ENCODE measurements at places on chromosomes 4 and X. TPM values are rescaled to one million over a fixed set of nuclear protein-coding genes. Genes with fewer than 3 reads are reported as not detected.
A peak's percentile ranks its signal among the peaks of the same experiment; 100 is the strongest.

The SLC6A8 gene
- 0.42 TPM for total RNA-seq

DNA sequence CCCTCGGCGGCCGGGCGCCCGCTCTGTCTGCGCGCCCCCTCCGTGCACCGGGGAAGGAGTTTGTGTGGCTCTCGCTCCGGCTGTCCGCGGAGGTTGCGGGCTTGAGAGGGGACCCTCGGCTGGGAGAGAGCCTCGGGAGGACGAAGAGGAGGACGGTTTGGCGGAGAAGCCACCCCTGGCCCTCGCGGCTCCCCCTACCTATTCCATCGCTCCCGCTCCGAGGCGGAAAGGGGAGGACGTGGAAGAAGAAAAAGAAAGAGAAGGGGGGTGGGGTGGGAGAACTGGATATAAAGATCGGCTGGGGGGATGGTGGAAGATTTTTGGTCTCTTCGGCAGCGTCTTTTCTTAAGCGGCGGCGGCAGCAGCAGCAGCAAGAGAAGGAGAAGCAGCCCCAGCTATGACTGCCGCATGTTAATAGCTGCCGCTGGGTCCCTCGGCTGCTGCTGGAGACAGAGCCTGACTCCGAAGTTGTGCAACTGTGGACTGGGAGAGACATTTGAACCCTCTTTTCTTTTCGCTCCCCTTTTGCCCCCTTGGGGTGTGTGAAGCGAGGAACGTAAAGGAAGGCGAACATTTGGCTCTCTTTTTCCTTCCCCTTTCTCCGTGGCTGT is 895 bp downstream of the ADGRL3 start:
- H3K4me1 ChIP-seq, result no peaks in the 10 kb centered on the region
- no peak overlapping the region for H3K27ac ChIP-seq
- no peak for DNase-seq
- H3K36me3 ChIP-seq, result no peaks in the 10 kb centered on the region
- H3K4me3 ChIP-seq, result no peak overlapping the region
- peaks cover 25% of the 10 kb centered on the region for H3K27me3 ChIP-seq

- no peaks in the 10 kb centered on the region for H3K36me3 ChIP-seq
- H3K27ac ChIP-seq, result no peak overlapping the region
- no peaks in the 10 kb centered on the region for H3K27me3 ChIP-seq
- no peak overlapping the region for H3K4me3 ChIP-seq
Observed at GRCh38 chr4:84901173-84901572, 65.3 kb downstream of the WDFY3 start.

DNA sequence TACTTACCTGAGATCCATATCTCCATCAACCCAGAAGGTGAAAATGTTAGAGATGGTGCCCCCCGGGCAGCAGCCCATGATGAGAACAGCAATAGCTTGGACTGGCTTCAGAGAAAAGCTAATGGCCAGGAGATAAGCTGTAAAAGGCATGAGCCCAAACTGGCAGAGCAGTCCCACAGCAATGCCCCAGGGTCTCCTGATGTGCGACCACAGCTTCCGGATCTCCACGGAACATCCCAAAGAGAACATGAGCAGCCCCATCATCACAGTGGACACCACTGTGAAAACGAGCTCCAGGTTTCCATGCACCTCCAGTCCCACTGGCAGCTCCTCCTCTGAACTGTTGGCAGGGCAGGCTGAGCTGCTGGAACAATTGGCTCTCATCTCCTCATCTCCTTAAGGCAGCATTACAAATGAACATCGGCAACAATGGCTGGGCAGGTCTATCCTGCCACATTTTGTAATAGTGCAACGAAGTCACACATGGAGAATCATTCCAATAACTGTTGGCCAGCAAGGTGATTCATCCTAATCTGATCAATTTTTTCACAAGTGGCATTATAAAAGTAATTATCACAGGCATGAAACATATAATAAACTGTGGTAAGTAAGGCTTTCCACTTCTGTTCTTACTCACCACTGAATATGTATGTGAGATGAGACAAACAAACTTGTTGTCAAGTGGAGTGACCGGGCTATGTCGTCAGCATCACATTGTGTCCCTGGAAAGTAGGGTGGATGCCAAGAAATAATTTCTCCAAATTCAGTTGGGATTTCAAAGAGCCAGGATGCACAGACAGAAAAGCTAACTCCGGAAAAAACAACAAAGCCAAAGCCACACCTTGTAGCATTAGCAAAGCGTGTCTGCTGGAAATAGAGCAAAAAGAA is at the start of gene SLC10A6:
Gene SLC10A6, minus strand, starts transcription at position 653 of the 888 bp plus-strand sequence. Its CDS starts 269 bp downstream, at position 384.
- H3K27ac ChIP-seq, result no peak within 1 kb of the TSS
- no peaks in the 10 kb centered on the region for H3K36me3 ChIP-seq
- H3K4me1 ChIP-seq, result no peaks in the 10 kb centered on the region
- no peak for DNase-seq
- peaks cover 7% of the 10 kb centered on the region for H3K27me3 ChIP-seq
- H3K4me3 ChIP-seq, result no peak within 1 kb of the TSS

DNA sequence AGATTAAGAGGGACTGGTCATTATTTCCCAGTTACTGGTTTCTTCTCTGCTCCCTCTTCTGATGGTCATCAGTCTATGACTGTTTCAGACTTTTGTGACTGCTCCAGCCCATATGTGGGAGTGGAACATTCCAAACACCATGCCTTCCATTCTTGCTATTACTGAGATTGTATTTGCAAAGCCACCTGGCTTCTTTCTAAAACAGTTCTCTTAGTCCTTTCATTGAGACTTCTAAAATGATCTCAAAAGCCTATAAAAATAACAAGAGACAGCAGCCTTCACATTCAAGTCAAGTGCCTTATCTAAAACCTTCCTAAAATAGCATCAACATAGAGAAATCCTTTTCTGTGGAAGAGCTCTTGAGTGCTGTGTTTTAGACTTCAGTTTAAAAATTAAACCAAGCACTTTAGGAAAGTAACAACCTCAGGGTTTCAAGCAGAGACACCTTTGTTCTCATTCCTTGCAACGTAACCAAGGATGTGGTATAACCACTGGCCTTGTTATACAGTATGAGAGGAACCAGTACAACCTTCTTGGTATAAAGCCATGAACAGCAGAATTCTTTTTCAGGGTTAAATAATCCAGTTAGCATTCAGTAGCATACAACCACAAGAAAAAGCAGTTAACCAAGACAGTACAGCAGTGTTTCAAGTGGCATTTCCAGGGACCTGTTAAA is 97.1 kb downstream of the NFKB1 start:
- H3K4me3 ChIP-seq, result no peak overlapping the region
- H3K4me1 ChIP-seq, result peaks cover 36% of the 10 kb centered on the region
- peaks cover 73% of the 10 kb centered on the region for H3K36me3 ChIP-seq
- H3K27me3 ChIP-seq, result no peaks in the 10 kb centered on the region
- DNase-seq, result peak; percentile 86

DNA sequence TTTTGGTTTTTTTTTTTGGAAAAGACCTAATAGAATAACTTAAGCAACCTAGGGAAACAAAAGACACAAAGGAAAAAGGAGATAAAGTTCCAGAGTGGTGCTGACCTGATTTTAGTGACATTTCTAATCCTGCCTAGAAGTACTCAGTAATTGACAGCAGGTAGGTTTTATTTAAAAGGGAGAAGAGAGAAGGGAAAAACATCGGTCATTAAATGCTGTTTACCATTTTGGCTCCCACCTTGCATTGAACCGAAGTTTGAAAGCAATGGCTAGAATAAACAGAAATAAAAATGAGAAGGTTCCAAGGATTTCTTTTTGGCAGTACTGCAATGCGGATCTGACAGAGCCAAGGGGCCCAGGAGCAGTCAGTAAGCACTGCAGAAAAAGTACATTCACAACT is 115.8 kb upstream of the MAOA start:
- no peaks in the 10 kb centered on the region for H3K27me3 ChIP-seq
- H3K4me1 ChIP-seq, result no peaks in the 10 kb centered on the region
- no peak overlapping the region for H3K27ac ChIP-seq
- no peak for DNase-seq

GRCh38 chr4:25845841-25846653 is 16.7 kb downstream of the SEL1L3 start:
- H3K4me1 ChIP-seq, result peaks cover 25% of the 10 kb centered on the region
- DNase-seq, result no peak
- no peak overlapping the region for H3K27ac ChIP-seq
- peaks cover 32% of the 10 kb centered on the region for H3K36me3 ChIP-seq
- H3K4me3 ChIP-seq, result no peak overlapping the region

GRCh38 chr4:153582954-153583702 is 101.0 kb upstream of the TLR2 start:
- peaks cover 76% of the 10 kb centered on the region for H3K36me3 ChIP-seq
- DNase-seq, result no peak
- H3K27ac ChIP-seq, result no peak overlapping the region

GRCh38 chrX:8520791-8521190 is 56.2 kb downstream of the VCX3B start:
- no peak overlapping the region for H3K4me3 ChIP-seq
- H3K27me3 ChIP-seq, result no peaks in the 10 kb centered on the region
- H3K4me1 ChIP-seq, result no peaks in the 10 kb centered on the region
- DNase-seq, result no peak

GRCh38 chrX:50615570-50616158 is 145.0 kb upstream of the DGKK start:
- H3K4me3 ChIP-seq, result no peak overlapping the region
- no peak for DNase-seq
- H3K4me1 ChIP-seq, result no peaks in the 10 kb centered on the region
- H3K27me3 ChIP-seq, result no peaks in the 10 kb centered on the region
- H3K36me3 ChIP-seq, result no peaks in the 10 kb centered on the region
- no peak overlapping the region for H3K27ac ChIP-seq

GRCh38 chrX:29671421-29671820 is 543.9 kb upstream of the MAGEB2 start:
- no peaks in the 10 kb centered on the region for H3K4me1 ChIP-seq
- no peak for DNase-seq
- no peaks in the 10 kb centered on the region for H3K27me3 ChIP-seq
- H3K27ac ChIP-seq, result no peak overlapping the region
